ENCODE measurements at places on chromosomes 5 and 9.

- DNase-seq = no peak
These were observed 31.3 kb upstream of the TAS2R1 start for GRCh38 chr5:9661316-9662015.

- no peak for DNase-seq
These were observed 5.5 kb upstream of the ZNF354B start for GRCh38 chr5:178854284-178854683.

DNA sequence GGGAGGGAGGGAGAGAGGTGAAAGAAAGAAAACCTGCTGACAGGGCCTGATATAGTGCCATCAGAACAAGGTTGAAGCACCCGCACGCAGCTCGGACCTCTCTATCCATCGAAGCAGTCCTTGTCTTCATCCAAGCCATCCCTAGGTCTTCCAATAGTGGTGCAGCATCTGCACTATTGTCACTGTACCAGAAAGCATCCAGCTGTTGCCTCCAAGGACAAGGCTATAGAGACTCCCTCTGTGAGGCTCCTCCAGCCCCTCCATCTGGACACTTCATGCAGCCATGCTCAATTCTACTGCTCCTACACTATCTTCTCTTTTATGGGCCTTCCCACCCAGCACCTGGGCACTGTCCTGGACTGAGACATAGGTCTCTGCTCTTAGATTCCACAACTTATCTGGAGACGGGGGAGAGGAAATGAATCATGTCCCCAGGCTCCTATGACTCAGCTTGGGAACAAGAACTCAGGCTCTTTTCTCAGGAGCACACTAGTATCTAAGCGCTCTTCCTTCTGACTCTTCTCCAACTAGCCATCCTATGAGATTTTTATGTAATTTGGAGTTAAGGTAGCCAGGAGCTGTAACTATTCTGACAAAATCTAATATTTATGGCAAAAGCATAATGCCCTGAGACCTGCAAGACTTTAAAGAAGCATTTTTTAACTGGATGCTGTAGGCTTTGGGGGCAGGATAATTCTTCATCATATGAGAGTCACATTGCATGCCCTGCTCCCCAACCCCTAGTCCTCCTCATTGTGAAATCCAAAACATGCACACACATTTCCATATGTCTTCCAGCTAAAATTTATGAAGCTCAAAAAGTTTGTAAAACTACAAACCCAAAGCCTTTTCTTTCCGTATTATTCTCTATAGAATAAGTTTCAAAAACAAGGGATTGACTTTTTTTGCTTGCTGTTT is 446.8 kb downstream of the CCDC171 start:
- DNase-seq = no peak

DNA sequence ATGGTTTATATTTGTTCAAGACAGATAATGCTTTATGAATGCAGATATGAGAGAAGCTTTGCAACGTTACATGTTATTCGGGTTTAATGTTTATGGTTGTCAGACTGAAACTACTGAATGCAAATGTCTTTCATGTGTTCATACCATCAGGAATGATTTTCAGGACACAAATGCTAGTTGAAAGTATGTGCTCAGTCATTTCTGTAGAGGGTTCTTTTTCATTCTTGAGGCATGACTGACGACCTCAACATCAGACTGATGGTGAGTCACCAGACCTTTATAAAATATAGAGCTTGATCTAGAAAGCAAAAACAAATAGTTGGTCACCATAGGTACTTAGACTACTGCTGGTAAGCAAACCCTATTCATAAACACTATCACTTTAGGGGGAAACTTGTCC is 287.3 kb upstream of the NUDT12 start:
- no peak for DNase-seq

DNA sequence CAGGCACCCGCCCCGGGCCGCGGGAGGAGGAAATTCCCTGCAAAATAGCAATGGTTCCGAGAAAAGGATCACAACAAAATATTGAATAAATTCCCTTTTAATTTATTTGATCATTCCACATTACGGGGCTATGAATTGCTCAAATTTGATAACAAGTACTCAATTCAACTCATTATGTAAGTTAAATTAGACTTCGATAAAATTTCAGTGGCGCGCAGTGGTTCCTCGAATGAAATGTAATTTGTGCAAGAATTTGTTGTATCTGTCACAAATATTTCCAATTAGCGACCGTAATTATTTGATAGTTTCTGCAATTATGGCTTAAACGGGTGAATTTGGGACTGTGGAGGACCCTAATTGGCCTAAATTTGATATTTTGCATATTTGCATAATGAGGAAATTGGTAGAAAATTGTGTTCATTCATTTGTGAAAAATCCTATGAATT is 76.0 kb upstream of the TBCA start:
- DNase-seq = no peak

Measured in HEK293T (cell line).